ENCODE measurements at places on chromosomes 13 and 19.

GRCh38 chr13:51783428-51784094 is 20.4 kb downstream of the DHRS12 start:
- DNase-seq, result no peak

- peak; percentile 48 for DNase-seq
These were observed 9.8 kb downstream of the TSHZ3 start for GRCh38 chr19:31339411-31339810.

DNA sequence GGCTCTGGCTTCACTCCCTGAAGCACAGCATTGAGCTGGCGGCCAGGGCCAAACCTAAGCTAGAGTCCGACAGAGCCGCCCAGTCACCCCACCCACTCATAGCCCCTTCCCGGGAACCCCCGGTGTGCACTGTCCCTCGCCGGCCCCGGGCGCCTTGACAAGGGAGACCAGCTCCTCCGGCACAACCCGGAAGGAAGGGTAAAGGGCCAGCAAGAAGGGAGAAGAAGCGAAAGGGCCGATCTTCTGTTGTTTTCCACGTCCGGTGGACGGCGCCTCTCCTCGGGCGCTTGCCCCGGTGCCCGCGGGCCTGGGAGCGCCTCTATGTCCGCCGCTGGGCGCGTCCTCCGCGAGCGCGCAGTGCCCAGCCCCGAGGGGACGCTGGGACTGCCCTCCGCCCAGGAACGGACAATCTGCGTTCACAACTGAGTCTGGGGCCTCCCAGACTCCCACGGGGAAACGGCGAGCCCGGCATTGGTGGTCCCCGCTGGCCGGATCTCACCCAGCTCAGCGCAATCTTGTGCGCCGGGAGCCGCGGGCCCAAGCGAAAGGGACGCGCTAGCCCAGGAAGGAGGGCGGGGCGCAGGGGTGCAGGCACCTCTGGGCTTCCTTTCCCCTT is 172.5 kb upstream of the MIR17HG start:
- DNase-seq, result peak; percentile 25

DNA sequence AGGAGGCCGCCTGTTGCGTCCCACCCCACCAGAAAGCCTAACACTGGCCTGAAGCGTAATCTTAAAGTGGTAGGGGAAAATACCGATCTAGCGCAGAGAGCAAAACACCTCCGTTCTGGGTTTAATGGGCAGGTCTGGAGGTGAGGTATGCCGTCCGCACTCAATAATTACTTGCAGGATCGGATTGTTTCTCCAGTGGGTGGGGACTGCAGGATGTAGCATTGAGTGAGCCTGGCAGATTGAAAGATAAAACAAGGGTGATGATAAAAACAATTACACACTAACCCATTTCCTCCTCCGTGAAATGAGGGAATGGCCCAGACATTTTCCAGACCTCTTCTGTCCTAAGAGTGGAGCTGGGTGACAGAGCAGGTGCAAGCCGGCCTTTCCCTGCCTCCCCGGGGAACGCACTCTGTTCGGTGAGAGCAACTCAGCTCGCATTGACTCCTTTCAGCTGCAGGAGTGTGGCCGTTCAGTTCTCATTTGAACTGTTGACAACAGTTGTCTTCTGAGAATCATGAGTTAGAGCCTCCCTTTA is 110.2 kb upstream of the DOCK9 start:
- no peak for DNase-seq

Measured in suppressor macrophage (primary cell).